HT1080 (cell line): ENCODE measurements at places on chromosomes 5 and 9.

DNA sequence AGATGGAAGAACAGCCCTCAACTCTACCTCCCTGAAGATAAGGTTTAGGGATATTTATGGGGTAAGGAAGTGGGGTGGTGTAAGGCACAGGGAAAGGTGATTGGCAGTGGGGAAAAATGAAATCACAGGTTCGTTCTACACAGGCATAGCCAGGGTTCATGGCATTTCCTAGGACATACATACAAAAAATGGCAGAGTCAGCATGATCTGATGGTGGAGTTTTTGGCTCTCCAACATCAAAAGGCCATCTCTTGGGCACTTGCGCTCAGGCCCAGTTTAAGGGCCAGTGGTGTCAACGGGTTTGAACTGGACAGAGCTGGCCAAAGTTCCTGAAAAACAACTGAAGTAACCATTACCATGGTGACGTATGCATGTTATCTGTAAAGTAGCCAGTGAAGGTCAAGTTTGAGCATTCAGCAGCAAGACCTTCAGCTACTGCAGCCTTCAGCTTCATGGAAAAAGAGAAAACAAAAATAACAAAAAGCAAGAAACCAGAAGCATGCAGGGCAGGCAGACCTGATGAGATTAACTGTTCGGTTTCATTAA lies 92.8 kb downstream of the SMARCA2 start:
- DNase-seq: no peak

DNA sequence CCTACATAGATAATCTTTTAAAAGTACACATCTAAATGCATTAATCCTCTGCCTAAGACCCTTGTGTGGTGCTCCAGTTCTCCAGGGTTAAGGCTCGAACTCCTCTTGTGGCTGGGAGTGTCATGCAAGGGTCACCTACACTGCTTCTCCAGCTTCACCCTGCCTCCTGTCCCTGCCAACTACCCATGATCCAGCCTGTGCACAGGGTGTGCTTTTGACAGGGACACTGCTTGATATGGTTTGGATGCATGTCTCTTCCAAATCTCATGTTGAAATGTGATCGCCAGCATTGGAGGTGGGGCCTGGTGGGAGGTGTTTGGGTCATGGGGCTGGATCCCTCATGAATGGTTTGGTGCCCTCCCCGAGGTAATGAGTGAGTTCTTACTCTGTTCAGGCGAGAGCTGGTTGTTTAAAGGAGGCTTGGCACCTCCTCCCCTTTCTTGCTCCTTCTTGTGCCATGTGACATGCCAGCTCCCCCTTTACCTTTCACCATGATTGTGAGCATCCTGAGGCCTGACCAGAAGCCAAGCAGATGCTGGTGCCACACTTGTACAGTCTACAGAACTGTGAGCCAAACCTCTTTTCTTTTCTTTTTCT lies 48.5 kb downstream of the SLC22A5 start:
- no peak for DNase-seq

DNA sequence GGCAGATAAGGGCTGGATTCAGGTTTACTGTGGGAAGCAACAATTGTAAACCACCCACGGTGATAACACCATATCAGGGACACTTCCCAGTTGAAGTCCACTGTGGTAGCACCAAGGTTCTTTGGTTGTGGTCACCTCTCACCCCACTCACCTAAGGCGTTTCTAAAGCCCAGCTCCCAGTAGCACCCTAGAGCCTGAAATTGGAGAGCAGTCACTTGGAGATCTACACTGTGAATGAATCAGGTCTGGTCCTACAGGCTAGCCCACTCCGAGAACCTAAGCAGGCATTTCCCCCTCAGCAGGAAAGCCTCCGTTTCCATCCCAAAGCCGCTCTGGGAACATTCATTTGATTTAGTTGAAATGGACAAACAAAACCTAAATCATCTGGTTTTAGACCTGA lies 191.3 kb downstream of the TTC39B start:
- no peak for DNase-seq

DNA sequence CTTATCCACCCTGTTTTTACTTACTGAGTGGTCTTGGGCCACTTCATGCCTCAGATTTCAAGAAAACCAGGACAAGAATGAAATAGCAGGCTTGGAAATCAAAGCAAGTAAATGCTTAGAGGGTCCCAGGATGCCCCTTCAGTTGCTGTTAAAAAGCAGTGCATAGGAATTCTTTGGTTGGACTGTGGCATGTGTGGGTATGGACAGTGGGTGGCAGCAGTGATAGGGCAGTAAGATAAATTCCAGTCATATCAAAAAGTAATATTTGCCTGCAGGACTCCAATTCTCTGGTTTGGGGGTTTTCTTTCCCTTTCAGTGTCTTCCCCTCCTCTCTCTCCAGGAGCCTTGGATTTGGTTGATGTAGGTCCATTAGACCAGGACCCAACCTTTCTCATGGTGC lies 306.7 kb upstream of the CLINT1 start:
- DNase-seq: no peak

GRCh38 chr9:132787748-132788159 lies 90.3 kb downstream of the AK8 start:
- no peak for DNase-seq
